NCI-H446 treated with DMSO at 0.1 percent for 48 hours (cell line): ENCODE measurements at places on chromosomes 5 and 9.

GRCh38 chr5:124253203-124253810 lies 493.1 kb downstream of the ZNF608 start:
- peak; percentile 80 for DNase-seq

- no peak for DNase-seq
Measured at GRCh38 chr5:38715696-38716095, 130.1 kb upstream of the OSMR start.

- no peak for DNase-seq
Measured at GRCh38 chr9:117405950-117406705, 8.7 kb downstream of the ASTN2 start.

DNA sequence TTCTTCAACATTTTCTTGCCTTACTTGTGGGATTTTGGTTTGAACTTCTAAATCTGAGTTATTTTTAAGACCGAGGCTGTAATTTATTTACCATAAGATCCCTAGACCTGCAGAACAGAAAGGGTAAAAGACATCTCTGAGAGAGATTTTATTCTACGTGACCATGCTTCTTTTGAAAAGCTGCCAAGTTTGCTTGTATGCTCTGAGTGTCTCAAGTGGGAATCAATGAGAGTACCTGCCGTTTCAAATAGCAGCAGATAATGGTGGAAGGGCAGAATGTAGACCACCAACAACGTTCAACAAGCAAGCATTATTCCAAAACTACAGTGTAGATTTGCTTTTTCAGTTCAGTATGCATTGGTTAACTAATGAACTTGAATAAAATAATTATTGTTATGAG lies 108.6 kb upstream of the MINAR2 start:
- no peak for DNase-seq

GRCh38 chr9:14212077-14212476 lies 101.9 kb downstream of the NFIB start:
- DNase-seq: peak; percentile 88

DNA sequence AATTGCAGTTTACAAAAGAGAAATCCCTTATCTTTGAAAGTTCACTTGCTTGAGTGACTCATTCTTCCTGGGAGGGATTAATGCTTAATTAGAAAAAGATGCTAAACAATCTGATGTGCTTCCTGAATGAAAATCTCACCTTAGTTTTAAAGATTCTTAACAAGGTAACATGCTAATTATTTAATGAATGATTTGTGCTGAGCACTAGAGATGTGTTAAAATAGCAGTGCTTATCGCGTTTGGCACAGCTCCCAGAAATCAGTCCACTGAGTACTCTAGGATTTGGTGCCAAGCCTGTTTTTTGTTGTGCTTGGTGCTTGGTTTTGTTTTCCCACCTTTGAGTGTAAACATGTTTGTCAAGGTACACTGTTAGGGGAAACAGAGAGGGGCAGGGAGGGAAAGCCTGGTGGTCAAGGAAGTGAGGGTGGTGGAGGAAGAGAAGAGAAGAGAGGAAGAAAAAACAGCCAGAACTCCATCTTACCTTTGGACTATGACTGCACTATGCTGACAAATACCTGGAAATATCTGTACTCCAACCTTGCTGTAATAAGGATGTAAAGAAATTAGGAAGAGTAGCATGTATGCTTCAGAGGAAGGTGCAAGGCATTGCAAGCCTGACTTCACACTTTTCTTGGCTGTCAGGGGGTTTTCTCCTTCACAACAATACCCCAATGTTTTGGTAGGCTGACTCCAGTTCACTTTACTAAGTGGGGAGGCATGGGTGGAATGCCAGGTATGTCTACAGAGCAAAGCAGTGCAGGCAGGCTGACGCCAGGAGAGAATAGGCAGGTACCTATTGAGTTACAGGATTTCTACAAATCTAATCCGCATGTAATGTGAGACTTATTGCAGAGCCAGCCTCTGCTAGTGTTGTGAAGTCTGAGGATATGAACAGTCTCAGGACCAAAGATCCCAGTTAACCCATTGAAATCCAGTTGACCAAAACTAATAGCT lies 157.2 kb upstream of the ISL1 start:
- no peak for DNase-seq

DNA sequence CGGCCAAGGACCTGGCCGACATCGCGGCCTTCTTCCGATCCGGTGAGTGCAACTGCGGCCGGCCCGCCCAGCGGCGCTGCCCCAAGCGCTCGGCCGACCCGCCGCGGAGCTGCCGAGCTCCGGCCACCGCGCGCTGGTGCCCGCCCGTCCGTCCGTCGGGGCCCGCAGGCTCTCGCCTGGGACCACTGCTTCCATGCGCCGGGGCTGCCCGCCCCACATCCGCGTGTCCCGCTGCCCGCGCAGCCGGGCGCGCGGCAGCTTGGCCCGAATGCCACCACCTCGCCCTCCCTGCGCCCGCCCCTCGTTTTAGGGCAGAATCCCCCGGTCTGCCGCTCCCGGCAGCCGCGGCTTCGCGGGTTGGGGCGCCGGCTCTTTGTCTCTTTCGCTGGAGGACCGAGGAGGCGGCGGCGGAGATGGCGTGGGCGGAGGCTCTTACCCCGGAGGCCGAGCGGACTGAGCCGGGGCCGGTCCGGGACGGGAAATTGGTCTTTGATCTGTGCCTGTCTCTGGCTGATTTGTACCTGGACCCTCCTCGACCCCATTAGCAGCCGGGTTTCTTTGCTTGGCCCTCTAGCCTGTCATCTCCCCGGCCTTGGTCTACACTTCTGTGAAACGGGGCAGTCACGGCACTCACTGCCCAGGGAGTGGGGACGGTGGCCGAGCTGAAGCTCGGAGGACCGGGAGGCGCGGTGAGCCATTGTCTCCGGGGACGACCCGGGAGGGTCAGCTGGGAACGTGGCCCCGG lies 871 bp downstream of the TRIO start:
- no peak for DNase-seq
